ENCODE measurements at places on chromosomes 16 and 17.

GRCh38 chr17:42667088-42667951 is 8.2 kb downstream of the TUBG2 start:
- DNase-seq, result no peak

- DNase-seq, result no peak
Measured at GRCh38 chr17:15501282-15501681, 33.9 kb upstream of the CDRT4 start.

GRCh38 chr17:43350888-43351361 is 47.9 kb upstream of the ARL4D start:
- DNase-seq, result no peak

- DNase-seq, result no peak
Measured at GRCh38 chr16:56038564-56039098, 152.7 kb upstream of the GNAO1 start.

DNA sequence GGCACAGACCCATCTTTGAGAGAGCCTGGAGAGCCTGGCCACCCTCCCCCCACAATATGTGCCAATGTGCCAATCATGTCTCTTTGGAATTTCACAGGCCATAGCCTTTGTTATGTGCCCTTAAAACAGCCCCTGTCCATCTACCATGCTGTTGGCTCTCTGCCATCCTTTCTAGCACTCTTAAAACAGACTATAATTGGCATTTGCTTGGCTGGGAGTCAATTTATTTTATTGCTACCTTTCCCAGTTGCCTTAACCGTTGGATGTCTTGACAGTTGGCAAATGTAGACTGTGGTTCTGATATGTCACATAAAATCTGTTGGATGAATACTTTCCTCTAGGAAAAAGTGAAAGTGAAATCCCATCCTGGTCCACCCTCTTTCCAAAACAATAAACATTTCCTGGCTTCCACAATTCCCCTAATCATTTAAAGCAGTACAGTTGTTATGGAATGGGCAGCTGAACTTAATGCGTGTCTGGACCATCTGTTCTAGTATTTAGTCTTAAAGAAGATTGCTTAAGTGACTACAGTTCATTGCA is 394.0 kb downstream of the KCNJ2 start:
- DNase-seq, result no peak

Measured in stimulated activated CD4-positive, alpha-beta T cell treated with anti-CD3 and anti-CD28 coated beads, Interleukin-15, amount 100 ng/mL, for 1 hour (primary cell).